Stomach (tissue), 19 donors: ENCODE measurements at places on chromosomes 3 and 15. TPM values are rescaled to one million over a fixed set of nuclear protein-coding genes. Genes with fewer than 3 reads are reported as not detected.

Gene TMIE
- not detected for total RNA-seq

Gene DUT
- total RNA-seq = 207 TPM

Gene CLRN1
- total RNA-seq = not detected

Gene FNDC3B
- total RNA-seq = 229 TPM

Gene HRG
- total RNA-seq = not detected

Gene TMEM158
- total RNA-seq = not detected

Gene GP9
- total RNA-seq = not detected

Gene AMOTL2
- 29.3 TPM for total RNA-seq

Gene CPLX3
- total RNA-seq = not detected

- peak; percentile 84 for DNase-seq
These were observed 74.6 kb downstream of the PRICKLE2 start for GRCh38 chr3:64150623-64151207.

- no peak for DNase-seq
These were observed 104.7 kb upstream of the NR2F2 start for GRCh38 chr15:96225642-96226259.

- DNase-seq = no peak
These were observed 23.7 kb downstream of the CRYGS start for GRCh38 chr3:186520431-186520830.

DNA sequence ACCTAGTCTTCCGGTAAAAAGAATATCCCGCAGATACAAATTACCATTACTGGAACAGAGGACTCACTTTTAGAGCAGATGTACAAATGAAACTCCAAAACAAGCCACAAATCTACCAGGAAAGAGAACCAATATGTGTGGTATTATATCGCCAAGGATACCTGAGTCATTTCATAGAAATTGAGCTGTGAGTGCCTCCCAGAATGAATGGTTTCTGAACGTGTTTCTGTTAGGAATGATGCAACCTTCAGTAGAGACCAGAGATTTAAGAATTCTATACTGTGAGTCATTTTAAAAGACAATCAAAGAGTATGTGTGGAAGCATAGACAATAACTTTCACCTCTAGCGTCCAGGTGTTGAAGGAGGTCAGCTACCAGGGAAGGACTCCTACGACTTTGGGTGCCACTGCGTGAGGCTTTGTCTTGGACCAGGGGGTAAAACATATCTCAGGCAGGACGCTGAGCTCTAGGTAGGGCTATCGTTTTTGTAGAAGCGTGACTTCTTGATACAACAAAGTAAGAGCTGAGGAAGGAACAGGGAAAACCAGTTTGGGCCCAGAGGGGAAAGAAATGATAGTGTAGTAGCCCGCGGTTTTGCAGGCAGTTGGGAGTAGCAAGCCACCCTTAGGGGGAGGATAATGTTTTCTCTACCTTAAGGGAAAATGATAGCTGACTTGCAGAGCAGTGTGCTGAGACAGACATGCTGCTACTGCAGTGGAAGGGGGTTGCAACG lies 210.4 kb downstream of the TP63 start:
- DNase-seq = no peak

GRCh38 chr3:101278727-101279126 lies 41.6 kb downstream of the IMPG2 start:
- no peak for DNase-seq

DNA sequence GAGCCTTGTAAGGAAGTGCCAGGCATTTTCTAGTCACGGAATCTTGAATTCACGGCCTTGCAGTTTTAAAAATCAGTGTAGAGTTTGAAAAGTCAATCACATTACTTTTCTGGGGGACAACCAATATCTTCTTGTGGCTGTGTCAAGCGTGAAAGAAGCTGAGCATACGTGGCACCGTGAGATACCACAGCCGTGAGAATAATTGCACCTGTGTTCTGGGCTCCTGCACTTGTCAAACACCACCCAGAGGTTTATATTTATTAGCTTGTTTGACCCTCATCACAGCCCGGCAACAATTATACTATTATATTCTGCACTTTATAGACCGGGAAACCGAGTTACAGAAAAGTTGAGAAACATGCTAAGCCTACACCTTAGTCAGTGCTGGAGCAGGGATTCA lies 45.2 kb downstream of the ARRDC4 start:
- DNase-seq = no peak
